ENCODE measurements at places on chromosomes 2 and 18.

DNA sequence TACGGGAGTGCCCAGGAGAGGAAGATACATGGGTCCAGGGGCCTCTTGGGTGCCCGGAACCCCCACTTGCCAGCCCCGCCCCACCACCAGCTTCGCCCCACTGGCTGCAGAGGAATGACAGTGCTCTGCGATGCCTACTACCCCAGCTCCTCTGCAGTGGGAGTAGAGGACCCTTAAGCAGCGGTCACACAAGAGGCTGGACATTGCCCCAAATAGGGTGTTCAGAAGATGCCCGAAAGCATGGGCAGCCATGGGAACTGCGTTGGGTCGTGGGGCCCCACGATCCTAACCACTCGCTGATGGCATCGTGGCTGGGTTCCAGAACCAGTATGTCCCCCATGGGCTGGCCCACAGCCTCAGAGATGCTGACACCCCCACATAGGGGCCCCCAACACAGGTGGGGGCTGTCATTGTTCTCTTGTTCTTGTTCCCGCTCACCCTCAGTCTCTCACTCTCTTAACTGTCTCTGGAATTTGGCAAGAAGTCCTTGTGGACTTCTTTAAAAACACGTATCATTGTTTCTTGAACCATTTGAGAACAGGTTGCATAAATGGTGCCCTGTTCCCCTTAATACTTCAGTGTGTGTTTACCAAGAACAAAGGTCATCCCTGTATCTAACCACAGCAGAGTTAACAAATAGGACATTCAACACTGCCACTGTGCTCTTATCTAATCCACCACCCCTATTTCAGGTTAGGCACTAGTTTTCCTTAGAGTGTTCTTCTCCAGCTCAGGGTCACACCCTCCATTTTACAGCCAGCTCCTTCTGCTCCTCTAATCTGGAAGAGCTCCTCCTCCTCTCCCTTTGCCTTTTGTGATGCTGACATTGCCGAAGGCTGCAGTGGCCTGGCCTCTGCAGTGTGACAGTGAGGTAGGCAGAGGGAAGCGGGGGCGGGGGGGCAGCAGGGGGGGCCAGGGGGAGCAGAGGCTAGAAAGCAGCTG is 76.3 kb downstream of the STPG4 start:
- DNase-seq = no peak

- no peak for DNase-seq
These were observed 58.1 kb downstream of the FAM178B start for GRCh38 chr2:96928277-96928781.

- no peak for DNase-seq
These were observed 171.4 kb upstream of the ALPP start for GRCh38 chr2:232207174-232207573.

DNA sequence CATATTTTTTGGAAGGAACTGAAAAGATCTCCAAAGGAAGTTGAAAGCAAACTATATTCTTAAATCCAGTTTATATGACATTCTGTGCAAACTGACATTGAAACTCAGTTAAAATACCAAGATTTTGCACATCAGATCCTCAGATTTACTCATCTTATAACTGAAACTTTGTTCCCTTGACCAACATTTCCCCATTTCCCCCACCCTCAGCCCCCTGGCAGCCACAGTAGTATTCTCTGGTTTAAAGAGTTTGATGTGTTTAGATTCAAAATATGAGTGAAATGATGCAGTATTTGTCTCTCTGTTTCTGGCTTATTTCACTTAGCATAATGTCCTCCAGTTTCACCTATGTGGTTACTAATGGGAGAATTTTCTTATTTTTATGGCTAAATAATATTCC is 99.2 kb upstream of the ITGA4 start:
- no peak for DNase-seq

DNA sequence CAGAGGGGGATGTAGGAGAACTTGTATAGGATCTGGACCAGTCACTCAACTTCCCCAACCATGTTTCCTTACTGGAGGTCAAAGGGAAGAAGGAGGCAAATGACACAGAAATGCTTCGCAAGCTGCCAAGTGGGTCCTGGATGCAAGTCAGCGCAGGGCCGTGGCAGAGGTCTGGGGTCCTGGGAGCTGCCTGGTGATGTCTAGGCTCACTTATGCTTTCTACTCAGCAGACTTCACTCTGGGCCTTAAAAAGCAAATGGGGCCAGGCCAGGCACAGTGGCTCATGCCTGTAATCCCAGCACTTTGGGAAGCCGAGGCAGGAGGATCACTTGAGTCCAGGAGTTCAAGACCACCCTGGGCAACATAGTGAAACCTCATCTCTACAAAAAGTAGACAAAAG is 19.9 kb downstream of the HS1BP3 start:
- DNase-seq = no peak

DNA sequence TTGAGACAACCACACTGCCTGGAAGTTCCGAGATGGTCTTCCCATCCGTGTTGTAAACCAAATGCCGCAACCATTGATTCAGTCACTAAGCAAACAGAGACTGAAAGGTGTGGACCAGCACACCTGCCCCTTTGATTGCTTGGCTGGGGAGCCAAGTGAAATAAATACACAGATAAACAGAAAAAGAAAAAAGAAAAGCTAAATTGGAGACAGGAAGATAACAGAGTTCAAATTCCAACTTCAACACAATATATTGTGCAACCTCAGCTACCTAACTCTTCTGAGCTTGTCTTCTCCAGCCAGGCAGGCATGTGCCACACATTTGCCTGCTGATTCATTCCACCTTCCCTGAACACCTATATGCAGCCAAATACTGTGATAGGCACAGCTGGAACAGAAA is 110.9 kb downstream of the PID1 start:
- no peak for DNase-seq

DNA sequence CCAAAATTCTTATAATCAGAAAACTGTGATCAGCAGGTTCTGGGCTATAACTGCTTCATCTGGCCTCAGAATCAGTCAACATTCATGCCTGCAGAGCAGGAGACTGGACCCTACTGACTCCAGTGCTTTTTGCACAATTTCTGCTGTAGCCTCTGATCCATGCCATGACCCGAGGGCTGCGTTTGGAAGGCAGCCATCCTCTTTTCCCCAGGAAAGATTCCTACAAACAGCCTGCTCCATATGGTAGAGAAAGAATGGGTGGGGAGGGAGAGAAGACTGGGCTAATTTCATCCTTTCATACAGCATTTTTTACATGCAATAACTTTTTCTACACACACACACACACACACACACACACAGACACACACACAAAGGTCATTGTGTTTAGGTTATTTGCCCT is 133.0 kb upstream of the MMADHC start:
- no peak for DNase-seq

GRCh38 chr2:212154477-212154878 is 384.1 kb downstream of the ERBB4 start:
- no peak for DNase-seq

DNA sequence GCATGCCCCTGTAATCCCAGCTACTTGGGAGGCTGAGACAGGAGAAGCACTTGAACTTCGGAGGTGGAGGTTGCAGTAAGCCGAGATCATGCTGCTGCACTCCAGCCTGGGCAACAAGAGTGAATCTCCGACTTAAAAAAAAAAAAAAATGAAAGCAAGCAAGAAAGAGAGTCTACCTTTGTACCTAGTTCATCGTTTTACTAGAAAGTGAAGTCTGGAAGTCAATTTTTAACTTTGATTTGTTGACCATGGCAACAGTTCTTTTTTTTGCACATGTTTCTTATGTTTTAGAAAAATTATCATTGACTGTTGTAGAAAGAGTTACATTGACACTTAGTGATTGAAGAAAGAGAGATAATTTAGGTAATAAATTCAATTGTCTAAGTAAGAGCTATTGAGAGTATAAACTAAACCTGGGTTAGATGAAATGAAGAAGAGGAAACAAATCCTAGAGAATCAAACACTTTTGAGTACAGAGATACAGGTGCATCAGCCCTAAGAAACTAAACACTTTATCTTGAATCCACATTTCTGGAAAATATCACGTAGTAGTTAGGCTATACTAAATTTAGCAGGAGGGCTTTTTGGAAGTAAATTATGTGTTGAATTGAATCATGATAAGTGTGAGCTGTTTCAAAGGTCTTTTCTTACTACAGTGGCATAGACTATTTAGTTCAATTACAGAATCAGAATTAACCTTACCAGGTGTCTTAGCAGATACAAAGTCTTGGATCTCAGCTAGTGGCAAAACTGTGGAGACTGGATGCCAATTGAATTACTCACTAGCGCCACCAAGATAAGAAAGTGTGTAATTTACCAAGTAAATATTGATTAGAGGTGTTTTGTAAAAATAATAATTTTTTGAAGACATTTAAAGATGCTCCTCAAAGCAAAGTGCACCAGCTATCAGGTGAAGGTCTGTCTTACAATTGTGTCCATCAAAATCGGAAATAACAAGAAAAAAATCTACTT is 303.4 kb upstream of the NRXN1 start:
- DNase-seq = no peak

Data from NCI-H1092 treated with DMSO at 0.1 percent for 48 hours (cell line).